ENCODE measurements at places on chromosomes 11 and 22. TPM values are rescaled to one million over a fixed set of nuclear protein-coding genes. Genes with fewer than 3 reads are reported as not detected.

PHOX2A gene
- polyA plus RNA-seq = not detected

PTPRCAP gene
- polyA plus RNA-seq = 0.56 TPM

RAG2 gene
- polyA plus RNA-seq = not detected

SMIM35 gene
- 0.04 TPM for polyA plus RNA-seq

NPAS4 gene
- polyA plus RNA-seq = not detected

POU2AF3 gene
- polyA plus RNA-seq = 70.7 TPM

OR52N4 gene
- 0.30 TPM for polyA plus RNA-seq

SCUBE2 gene
- 0.09 TPM for polyA plus RNA-seq

CCDC15 gene
- 2.2 TPM for polyA plus RNA-seq

Measured in HepG2 (cell line).